ENCODE measurements at places on chromosomes 7 and 10.

GRCh38 chr7:157817944-157818700, 481.3 kb downstream of the DNAJB6 start:
- DNase-seq: no peak

GRCh38 chr7:4189131-4189570, 492.9 kb upstream of the FOXK1 start:
- peak; percentile 15 for DNase-seq

GRCh38 chr7:155609185-155609584, 35.3 kb upstream of the RBM33 start:
- no peak for DNase-seq

- DNase-seq: no peak
Measured at GRCh38 chr10:27158421-27158820, 3.3 kb downstream of the MASTL start.

GRCh38 chr7:140552240-140552679, 73.0 kb upstream of the MKRN1 start:
- DNase-seq: no peak

GRCh38 chr10:101535949-101536348, 52.1 kb downstream of the POLL start:
- no peak for DNase-seq

- peak; percentile 61 for DNase-seq
Measured at GRCh38 chr7:131562941-131563340, 6.5 kb upstream of the PODXL start.

GRCh38 chr10:3195726-3196125, 23.1 kb upstream of the PITRM1 start:
- DNase-seq: no peak

- no peak for DNase-seq
Measured at GRCh38 chr10:75261813-75262705, 26.3 kb upstream of the COMTD1 start.

DNA sequence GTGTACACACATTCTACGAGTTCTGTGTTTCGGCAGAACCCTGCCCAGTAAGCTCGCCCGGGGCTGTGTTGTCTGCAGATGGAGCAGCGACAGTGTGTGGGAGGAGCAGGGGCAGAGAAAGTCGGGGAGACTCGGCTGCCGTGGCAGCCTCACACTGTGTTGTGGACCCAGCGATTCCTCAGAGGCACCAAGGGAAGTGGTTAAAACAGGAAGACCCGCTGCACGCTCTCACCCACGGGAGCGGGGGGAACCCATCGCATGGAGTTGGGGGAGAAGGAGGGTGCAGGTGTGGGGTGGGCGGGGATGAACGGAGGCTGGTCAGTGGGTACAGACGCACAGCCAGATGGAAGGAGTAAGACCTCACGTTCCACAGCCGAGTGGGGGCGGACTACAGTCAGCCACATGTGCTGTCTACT, 250.2 kb downstream of the ELFN1 start:
- no peak for DNase-seq

DNA sequence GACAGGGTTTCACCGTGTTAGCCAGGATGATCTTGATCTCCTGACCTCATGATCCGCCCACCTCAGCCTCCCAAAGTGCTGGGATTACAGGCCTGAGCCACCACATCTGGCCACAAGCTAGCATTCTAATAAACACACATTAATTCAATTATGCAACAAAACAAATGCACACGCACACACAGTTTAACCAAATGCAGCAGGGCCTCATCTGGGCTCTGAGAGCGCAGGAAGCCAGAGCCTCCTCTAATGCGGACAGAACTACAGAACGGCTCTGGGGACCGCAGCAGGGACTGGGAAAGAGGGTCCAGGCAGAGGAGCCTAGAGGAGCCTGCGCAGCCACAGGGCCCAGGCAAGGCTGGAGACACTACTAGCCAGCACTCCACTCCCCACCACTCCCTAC, 3.8 kb downstream of the MAD1L1 start:
- no peak for DNase-seq

GRCh38 chr10:74244097-74244685, 93.2 kb downstream of the ADK start:
- peak; percentile 49 for DNase-seq

DNA sequence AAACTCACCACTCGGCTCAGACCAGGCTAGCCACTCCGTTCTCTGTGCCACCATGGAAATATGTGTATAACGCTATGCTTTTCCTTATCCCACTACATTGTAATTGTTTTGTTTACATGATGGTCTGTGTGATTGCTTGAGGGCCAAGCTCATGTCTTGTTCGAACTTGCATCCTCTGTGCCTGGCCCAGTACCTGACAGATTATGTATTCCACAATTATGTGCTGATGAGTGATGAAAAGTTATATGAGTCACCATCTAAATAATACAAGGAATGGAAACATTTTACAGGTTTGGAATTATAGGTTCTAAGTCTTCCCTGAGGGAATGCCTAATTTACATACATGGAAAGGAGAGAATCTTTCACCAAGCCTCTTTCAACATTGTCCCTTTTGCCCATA, 137.4 kb downstream of the C7orf25 start:
- DNase-seq: no peak

GRCh38 chr10:126585249-126586017, 85.1 kb downstream of the C10orf90 start:
- no peak for DNase-seq

GRCh38 chr10:5297466-5297865, 67.3 kb upstream of the UCN3 start:
- no peak for DNase-seq

DNA sequence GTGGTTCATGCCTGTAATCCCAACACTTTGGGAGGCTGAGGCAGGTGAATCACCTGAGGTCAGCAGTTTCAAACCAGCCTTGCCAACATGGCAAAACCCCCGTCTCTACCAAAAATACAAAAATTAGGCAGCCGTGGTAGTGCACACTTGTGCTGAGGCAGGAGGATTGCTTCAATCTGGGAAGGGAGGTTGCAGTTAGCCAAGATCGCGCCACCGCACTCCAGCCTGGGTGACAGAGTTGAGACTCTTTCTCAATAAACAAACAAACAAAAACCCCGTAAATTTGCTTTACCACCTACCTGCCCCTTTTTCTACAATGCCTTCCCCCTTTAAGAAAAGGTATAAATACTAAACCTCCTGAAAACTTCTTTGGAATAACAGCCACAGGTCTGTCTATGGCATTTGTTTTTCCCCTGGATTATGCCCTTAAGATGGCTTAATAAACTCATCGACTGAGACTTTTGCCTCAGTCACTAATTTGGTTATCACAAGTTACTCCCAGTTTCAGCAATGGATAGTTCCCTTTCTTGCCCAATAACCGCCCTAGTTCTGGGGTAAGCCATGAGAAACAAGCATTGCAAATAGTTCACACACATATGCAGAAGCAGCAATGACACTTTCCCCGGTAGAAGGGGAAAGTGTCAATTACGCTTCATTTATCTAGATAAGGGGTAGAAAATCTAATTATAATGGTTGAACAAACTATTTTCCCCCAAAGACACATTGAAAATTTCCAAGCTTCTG, 52.8 kb upstream of the SVIL start:
- DNase-seq: no peak

GRCh38 chr10:5891009-5891408, 966 bp downstream of the FBH1 start:
- no peak for DNase-seq

GRCh38 chr7:141045126-141045841, 28.6 kb upstream of the TMEM178B start:
- peak; percentile 9 for DNase-seq

GRCh38 chr7:30733691-30734090, 18.2 kb upstream of the INMT start:
- DNase-seq: no peak

DNA sequence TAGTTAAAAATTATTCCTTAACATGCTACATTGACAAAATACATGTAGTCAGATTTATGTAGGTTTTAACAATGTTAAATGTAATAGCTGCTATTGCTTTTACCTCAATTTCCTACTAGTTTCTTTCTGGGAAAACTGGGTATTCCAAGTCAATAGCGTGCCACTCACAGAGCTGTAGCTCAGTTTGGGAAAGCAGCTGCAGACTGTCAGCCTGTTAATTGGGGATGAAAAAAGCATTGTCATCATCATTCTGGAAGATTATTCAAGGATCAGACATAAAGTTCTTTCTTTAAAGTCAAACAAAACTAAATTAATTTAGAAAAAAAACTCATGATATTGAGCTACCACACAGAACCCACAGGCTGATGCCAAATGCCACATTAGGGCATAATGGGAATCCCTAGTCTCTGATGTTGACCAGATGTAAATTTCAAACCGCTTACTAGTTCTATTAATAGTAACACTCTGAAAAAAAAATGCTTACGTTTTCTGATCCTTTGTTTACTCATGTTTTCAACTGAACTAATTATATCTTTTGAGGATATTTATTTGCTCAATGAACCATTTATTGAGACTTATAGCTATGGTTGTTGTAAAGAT, 19.6 kb upstream of the AGMO start:
- no peak for DNase-seq

GRCh38 chr7:85685901-85686300, 499.0 kb upstream of the SEMA3D start:
- DNase-seq: peak; percentile 30

- peak; percentile 40 for DNase-seq
Measured at GRCh38 chr10:86652361-86653202, 1.8 kb upstream of the OPN4 start.

GRCh38 chr7:158795272-158795671, 34.0 kb downstream of the ESYT2 start:
- DNase-seq: no peak

GRCh38 chr7:30184791-30185487, 50.2 kb downstream of the MTURN start:
- no peak for DNase-seq

- DNase-seq: no peak
Measured at GRCh38 chr7:115409682-115410433, 488.0 kb downstream of the MDFIC start.

GRCh38 chr10:36171953-36172940, 530.2 kb upstream of the FZD8 start:
- peak; percentile 88 for DNase-seq

DNA sequence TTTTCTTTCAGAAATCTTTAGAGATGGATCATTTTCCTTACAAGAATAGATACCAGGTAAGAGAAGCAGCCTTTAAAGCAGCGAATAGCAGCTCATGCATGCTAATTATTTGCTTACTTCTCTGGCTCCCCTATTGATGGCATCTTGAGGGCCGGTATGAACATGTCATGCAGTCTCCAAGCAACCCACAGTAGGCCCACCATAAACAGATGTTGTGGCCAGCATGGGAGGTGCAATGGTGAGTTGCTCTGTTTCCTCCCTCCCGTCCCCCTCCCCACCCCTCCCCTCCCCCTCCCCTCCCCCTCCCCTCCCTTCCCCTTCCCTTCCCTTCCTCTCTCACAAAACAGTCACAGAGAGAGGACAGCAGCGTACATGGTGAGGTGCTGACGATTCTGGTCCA, 9.7 kb upstream of the ZNF273 start:
- no peak for DNase-seq

GRCh38 chr7:256461-256940, 33.5 kb upstream of the FOXL3 start:
- no peak for DNase-seq

- DNase-seq: no peak
Measured at GRCh38 chr10:43665054-43665453, 16.4 kb upstream of the ZNF32 start.

DNA sequence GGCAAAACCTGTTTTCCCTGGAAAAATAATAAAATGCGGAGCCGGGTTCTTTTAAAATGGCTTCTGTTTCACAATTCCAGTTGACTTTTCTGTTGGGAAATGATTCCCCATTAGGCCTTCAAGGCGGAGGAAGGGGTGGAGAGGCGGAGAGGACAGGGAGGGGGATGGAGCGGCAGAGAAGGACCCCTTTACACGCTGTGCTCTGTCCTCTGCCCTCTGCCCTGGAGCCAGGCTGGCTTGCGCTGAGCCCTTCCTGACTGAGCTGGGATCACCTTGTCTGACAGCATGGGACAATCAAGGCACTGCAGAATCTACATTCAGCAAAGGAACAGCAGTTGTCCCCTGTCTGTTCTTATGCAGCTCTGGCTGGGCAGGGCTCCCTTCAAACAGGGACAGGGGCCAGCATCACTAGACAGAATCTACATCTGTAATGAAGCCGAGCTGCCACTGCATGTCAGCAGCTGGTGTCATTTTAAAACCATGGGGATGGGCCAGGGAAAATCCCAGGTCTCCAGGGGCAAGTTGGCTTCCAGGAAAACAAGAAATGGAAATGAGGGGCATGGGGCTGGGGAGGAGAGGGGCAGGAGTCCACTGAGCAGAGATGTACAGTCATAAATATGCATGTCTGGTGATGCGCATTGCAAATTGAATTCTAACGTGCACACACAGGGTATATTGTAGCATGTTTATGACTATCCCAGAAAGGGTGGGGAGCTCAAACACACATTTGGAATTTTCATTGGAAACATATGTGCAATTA, 120.0 kb downstream of the MKX start:
- DNase-seq: peak; percentile 26

DNA sequence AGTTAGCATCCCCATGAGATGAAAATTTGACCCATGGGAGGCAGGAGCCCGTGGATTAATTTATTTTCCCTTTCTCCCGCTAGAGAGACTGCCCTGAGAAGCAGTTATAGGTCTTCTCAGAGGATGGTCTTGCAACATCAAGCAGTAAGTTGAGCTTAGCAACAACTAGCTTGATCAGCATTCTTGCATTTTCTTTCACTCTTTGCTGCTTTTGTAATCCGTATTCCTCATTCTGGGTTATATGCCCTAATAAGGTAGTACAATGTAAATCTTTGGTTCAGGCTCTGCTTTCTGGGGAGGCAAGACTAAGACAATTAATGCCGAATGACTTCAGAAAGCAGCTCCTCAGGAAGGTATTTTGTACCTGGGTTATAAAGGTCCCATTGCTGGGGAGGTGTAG, 146.8 kb downstream of the FZD1 start:
- no peak for DNase-seq

DNA sequence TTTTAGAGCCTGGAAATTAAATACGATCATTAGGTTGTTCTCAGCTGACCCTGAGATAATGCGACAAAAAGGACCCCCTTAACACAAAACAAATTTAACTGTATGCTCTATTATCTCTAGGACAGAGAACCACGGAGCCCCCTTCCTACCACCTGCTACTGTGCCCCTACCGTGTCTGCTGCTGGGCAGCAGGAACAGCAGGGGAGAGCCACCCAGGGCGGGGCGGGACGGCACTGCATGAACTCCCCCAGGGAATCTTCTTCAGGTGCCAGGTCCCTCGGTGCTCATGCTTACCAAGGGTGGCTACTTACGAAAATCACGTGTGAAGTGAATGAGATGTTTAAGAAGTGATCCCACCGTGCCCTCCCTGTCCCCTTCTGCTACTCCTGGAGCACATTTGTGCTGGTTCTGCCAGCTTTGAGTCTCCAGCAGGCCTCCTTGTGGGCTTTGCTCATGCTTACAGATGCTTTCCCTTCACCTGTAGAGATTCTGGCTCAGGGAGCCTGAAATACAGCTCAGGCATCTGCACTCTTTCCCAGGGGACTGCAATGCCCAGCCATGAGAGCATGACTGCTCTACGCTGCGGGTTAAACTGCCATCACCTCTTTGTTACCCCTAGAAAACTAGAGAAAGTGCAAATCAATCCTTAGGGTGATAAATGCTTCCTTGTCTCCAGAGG, 59.9 kb downstream of the MRPL32 start:
- DNase-seq: no peak

- no peak for DNase-seq
Measured at GRCh38 chr7:17070231-17070708, 188.5 kb upstream of the AGR3 start.

GRCh38 chr10:71648254-71648932, 71.2 kb downstream of the C10orf105 start:
- DNase-seq: no peak
